MCF 10A (cell line): ENCODE measurements at places on chromosomes 3 and 15.
A peak's percentile ranks its signal among the peaks of the same experiment; 100 is the strongest.

- DNase-seq, result no peak
Observed at GRCh38 chr3:177904621-177905020, 631.6 kb upstream of the KCNMB2 start.

DNA sequence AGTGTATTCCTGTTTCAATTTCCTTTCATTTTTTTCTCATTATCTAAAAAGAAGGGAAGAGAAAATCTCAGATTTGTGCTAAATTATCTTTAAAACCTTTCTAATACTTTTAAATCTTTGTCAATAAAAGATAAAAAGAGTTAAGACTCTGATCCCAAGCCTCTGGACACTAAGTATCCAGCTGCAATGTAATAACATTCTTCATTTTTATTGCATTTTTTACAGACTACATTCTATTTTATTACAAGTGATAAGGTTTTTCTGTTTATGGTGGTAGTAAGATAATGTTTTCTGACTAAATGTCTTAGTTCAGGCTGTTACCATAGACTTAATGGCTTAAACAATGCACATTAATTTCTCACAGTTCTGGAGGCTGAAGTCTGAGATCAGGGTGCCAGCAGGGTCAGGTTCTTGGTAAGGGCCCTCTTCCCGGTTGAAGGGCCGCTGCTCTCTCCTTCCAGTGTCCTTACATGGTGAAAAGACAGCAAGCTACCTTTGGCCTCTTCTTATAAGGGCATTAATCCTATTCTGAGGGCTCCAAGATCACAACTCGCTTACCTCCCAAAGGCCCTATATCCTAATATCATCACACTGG is 19.7 kb downstream of the KCNAB1 start:
- DNase-seq, result no peak

DNA sequence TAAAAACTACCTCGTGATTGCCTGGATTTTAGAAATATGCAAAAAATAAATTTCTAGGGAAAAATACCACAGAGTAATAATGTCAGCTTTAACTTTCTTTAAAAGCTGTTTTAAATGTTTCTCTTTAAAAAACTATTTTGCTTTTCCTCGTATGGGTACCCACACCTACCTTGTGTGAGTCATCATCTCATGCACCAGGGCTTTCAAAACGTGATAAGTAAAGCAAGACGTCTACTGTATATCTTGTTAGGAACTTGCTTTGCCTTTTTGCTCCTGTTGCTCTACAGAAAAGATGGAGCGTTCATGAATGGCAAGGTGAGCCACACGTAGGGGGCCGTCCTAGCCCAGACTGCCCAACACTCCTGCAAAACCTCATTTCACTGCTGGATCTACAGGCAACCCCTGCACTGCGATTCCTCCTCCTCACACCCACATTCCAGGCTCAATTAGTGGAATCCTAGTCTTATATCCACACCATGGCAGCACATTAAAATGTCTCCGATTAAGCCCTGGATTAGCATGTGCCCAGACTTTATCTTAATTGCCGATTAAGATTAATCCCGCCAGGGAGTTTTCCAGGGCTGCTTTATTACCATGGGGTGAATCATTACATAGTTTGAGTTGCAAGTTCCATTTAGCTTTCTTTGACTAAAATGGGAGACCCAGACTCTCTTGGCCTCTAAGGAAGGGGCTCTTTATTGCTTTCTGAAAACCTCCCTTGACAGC is 293.6 kb upstream of the ICE2 start:
- peak; percentile 6 for DNase-seq

DNA sequence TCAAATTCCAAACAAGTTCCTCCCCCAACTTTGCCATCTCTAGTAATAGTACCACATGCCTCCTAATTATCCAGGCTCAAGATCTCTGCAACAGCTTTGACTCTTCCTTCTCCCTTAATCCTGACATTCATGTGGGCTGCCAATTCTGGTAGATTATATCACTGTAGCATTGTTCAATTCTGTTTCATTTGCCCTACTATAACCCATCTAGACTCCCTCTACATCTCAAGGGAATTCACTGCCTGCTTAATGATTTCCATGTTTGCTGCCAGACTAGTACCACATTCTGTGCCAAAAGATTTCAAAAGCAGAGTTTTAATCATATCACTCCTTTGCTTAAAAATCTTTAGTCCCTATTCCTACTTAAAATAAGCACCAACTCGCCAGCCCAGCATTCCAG is 34.6 kb upstream of the PPIB start:
- DNase-seq, result no peak

GRCh38 chr3:143510601-143511000 is 337.7 kb downstream of the SLC9A9 start:
- no peak for DNase-seq
